ENCODE measurements at places on chromosomes 3 and 15.

DNA sequence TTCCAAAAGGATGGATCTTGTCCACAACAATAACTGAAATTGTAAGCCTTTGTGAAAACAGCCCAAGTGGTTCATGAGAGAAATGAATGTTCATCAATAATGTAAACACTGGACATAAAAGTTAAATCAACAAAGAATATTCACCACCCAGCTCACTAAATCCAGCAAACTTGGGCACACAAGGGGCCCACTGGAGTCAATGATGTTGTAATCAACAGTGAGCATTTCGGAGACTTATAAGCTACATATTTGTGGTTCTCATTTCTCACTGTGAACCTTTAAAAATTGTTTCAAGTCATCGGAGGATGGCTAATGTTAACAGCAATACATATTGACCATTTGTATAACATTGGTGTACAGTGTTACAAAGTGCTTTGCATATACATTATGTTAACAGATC, 63.1 kb downstream of the VGLL4 start:
- no peak for DNase-seq

- no peak for DNase-seq
These were observed 14.4 kb upstream of the TBL1XR1 start for GRCh38 chr3:177211503-177212277.

GRCh38 chr3:52650439-52650838, 35.3 kb downstream of the PBRM1 start:
- DNase-seq, result no peak

- no peak for DNase-seq
These were observed 407.1 kb upstream of the MCTP2 start for GRCh38 chr15:93823971-93824913.

GRCh38 chr3:13474021-13474420, 6.1 kb upstream of the HDAC11 start:
- no peak for DNase-seq

DNA sequence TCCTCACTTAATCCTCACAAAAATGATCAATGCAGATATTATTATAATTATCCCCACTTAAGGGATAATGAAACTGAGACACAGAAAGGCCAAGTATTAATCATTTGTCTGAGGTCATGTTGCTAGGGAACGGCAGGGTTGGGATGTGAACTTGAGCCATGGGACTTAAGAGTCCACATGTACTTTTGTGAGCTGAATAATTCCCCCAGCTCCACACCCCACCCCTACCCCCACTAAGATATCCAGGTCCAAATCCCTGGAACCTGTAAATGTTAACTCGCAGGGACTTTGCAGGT, 290.5 kb upstream of the GADL1 start:
- no peak for DNase-seq

DNA sequence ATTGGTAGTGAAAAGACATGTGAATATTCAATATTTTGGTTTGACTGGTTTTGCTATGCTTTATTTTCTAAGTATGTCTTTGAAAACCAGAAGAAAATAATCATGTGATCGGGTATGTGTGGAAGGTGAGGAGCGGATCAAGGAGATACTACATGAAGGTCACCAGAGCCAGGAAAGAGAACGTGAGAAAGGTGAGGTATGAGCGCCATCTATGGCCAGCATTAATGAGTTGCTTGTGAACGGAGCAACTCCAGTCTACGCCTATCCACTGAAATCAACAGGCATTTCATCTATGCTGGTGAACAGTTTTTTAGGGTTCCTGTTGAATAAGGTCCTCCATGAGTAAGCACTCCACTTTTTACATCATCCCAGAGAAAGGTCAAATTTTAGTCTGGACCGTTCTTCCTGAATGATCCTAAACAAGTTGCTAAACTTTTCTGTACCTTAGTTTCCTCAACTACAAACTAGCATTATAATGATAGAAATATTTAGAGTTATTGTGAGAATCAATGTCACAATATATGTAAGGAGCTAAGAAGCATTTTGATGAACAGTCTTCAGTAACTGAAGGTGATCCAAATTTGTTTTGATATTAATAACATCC, 1435.2 kb upstream of the CADM2 start:
- DNase-seq, result no peak

Data from foreskin fibroblast (primary cell).